ENCODE measurements at places on chromosomes 3 and 15. TPM values are rescaled to one million over a fixed set of nuclear protein-coding genes. Genes with fewer than 3 reads are reported as not detected.
A peak's percentile ranks its signal among the peaks of the same experiment; 100 is the strongest.

DNA sequence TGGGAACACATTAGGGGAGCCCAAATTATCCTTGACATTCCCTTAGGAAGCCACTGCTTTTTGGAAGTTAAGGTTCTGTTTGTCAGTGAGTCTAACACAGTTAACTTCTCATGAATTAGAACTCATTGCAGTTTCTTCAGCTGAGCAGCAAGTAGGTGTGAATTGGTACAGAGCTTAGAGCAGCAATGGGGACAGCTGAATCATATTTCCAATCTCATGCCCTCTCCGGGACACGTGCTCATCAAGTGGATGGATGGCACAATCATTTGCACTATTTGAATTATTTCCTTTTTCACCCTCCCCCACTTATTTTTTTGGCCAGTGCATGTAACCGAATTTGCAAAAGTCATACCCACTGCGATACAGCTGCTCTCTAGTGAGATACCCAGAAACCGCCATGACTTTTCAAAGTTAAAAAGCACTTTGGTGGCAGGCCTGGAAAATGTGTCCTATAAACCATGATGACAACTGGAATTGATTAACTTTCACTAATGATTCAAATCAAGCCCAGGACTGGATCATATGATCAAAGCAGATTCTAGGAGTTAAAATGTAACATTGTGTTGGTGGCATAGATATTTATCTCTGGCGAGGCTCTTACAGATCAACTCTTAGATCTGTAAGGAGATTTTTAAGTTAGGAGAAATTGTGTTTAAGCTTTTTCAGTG lies 76.4 kb downstream of the EBLN2 start:
- no peak for DNase-seq

- DNase-seq = peak; percentile 37
Measured at GRCh38 chr3:190701096-190701532, 161.4 kb downstream of the GMNC start.

- DNase-seq = no peak
Measured at GRCh38 chr15:52104532-52105004, 8.0 kb downstream of the BCL2L10 start.

DNA sequence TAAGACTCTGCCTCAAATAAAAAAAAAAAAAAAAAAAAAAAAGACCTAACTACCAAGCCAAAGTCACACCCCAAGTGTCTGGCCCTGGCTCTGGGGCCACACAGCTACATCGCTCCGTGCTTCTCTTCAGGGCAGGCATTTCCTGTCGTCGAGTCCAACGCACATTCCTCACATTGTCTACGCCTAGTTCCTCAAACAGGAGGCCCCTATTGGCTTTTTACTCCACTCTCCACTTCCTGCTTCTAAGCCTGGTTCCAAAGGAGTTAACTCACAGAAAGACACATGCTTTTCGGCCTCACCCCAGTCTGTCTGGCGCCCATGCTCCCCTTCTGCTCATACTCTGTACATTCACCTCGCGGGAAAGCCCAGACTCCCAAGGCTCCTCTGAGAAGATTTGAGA lies 28.8 kb downstream of the KNG1 start:
- peak; percentile 42 for DNase-seq

GRCh38 chr3:76372497-76372896 lies 587.1 kb upstream of the ZNF717 start:
- no peak for DNase-seq

GRCh38 chr3:29694783-29695182 lies 413.9 kb downstream of the RBMS3 start:
- DNase-seq = peak; percentile 84

DNA sequence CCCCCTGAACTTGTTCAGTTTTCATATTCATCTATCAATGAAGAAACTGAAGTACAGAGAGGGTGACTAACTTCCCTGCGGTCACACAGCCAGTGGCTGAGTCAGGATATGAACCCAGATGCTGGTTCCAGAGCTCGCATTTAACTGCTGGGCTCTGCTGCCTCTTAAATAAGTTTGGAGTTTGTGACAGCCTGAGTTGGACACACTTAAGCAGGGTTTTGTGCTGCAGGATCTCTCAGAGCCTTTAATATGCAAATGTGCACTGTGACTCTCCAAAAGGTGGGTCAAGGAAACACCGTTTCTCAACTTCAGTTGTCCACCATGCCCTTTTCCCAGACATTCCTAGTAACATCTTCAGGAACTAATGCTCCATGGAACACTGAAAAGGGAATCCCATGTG lies 45.8 kb downstream of the EBLN2 start:
- DNase-seq = no peak

Gene LSAMP
- total RNA-seq = not detected

Gene IL17RE
- 0.13 TPM for total RNA-seq

DNA sequence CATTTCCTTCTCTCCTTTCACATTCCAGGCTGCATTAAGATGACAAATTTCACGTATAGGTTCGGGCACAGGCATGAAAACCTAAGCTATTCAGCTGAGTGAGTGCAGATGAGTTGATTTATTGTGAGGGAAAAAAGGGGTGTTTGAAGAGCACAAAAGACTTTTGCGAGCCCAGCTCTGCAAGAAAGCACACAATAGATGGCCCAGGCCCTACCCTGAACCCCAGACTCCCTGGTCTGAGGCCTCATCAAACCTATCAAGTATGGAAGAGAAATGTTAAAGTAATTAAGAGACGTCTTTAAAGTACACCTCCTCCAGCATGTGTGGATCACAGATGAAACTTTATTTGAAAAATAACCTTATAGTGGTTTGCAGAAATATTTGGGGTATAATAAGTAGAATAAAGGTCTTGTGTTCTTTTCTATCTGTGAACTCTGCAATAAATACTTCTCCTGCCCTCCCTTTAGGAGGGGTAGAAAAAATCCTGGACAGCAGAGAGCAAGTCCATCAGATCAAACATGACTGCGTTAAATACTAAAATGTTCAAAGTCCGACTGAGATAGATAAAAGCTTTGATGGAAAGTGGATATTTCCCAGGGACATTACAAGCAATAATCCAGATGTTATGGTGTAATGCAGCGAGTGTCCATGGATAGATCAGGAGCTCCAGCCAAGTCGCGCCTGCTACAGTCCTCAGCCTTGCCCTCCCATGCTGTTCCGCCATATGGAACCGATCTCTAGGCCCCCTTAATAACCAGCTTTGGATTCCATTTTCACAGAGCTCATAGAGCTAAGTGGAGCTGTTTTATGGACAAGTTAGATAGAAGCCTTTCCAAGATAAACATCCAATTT lies 121.5 kb downstream of the MCTP2 start:
- DNase-seq = no peak

DNA sequence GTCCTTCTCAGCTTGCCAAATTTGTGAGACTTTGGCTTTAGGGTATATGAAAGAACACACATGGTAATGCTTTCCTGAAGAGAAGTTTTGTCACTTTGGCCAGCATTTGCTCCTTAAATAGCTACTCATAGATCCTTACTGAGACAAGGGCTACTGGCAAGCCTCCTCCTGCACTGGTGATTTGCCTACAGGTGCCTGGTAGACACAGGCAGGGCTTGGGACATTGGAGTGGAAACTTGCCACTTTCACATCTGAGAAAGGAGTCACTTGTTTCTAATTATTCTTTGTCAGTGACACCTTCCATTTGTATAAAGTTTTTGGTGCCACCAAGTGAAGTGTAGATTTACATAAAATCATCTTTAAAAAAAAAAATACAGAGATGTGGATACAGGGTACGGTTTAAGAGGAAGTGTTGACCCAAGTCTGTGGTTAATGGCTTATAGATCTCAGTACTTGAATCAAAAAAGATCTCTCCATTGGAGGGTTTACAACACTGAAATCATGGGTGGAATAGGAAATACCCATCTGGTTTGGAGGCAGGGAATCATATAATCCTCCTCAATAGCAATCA lies 132.8 kb upstream of the GADL1 start:
- DNase-seq = no peak

- no peak for DNase-seq
Measured at GRCh38 chr15:68319997-68320396, 42.5 kb downstream of the FEM1B start.

- DNase-seq = no peak
Measured at GRCh38 chr15:28265334-28266019, 56.5 kb downstream of the HERC2 start.

Gene FBXO40
- total RNA-seq = not detected

GRCh38 chr15:76576523-76577279 lies 240.1 kb downstream of the ISL2 start:
- peak; percentile 16 for DNase-seq

GRCh38 chr3:23537101-23537551 lies 268.6 kb upstream of the UBE2E1 start:
- DNase-seq = no peak

DNA sequence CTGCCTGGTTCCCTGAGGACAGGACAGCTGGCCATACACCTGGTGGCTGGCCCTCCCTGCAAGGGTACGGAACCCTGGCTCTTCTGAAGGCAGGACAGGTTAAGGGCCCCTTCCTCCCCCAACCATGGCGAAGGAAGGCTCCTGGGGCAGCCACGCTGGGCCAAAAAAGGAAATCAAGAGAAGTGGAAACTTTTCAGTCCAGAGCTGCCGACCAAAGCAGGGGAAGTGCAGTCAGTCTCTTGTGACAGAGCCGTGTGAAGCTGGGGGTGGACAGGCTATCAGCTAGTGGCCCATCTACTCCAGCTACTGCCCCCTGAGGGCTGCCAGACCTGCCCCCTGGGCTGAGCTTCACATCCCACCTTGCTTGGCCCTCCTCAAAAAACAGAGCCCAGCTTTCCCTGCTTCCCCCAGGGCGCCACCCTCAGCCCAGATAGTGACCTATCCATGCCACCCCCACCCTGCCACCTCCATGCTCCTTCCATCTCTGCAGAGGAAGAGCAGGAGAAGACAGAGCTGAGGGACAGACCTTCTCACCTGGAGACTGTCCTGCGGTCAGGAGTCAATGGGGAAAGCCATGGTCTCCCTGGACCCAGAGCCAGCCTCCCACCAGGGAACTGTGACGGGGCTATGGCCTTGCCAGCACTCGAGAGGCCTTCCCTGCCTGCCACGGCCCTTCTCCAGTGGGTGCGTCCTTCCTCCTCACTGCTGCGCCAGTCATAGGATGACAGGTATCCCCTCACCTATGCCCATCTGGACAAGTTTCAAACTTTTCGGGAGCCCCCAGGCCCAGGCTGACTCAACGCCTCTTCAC lies 4.6 kb downstream of the SEMA7A start:
- DNase-seq = no peak

GRCh38 chr15:43981576-43981975 lies 154.8 kb downstream of the WDR76 start:
- no peak for DNase-seq

Gene UCN2
- not detected for total RNA-seq

DNA sequence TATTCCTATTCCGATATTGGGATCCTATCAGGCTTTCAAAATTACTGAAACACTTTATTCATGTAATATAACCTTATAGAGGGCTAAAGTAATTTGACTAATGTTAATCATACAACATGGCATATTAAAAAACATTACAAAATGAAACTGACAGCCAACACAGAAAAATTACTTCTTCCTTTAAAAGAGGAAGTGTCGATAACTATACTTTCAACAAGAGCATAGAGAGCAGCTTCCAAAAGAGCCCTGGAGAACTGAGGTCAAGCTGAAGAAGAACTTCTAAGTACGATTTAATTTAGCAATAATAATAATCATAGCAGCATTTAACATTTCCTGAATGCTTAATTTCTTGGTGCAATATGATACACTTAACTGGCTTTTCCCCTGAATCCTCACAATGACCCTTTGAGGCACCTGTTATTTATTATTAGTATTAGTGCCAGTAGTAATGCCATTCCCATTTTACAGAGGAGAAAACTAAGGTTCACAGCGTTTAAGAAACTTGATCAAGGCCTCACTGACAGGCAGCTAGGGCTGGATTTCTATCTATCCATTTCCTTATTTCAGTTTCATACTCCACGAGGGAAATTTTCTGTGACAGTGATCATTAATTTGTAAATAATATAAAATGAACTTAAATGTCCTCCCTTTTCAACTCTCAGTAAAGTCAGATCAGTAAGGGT lies 181.6 kb downstream of the CFAP20DC start:
- DNase-seq = no peak

DNA sequence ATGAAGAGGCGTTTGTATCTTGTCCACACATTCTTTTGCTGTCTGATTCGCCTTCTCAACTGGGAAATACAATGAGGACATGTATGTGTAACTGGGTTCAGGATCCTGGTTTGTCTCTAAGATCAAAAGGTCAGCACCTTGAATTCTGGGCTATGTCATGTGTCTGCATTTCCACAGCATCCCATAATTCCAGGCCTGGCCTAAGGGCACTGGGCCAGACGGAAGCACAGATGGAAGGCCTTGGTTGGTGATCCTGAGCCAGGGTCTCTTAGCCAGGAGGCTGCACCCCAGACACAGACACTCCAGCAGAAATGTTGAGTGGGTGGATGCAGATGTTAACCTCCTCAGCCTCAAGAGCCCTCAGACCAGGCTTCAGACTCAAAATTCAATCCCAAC lies 23.7 kb upstream of the HERC1 start:
- no peak for DNase-seq

DNA sequence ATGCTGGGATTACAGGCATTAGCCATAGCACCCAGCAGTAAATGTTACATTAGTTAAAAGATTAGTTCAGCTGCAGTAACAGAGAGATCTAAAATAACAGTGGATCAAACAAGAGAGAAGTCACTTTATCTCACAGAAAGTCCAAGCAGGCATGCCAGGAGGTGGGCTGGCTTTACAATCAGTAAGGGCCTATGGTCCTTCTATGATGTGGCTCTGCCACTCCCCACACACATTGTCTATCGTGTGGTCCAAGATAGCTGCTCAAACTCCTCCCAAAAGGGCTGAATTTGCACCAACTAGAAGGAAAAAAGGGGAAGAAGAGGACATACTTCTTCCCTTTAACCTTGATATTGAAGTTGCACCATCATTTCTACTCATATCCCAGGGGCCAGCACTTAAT lies 4.6 kb upstream of the RUVBL1 start:
- no peak for DNase-seq

DNA sequence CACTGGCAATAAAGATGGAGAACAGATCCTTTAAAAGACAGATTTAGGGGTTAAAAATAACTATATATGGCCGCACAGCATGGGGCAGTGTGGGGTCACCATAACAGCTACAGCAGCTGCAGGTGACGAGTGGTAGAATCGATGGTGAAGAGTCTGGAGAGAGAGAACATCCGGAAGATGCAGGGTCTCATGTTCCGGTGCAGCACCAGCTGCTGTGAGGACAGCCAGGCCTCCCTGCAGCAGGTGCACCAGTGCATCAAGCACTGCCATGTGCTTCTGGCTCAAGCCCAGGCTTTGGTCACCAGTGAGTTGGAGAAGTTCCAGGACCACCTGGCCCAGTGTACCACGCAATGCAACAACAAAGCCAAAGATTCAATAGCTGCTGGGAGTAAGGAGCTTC lies 93.7 kb upstream of the IMPG2 start:
- DNase-seq = no peak

DNA sequence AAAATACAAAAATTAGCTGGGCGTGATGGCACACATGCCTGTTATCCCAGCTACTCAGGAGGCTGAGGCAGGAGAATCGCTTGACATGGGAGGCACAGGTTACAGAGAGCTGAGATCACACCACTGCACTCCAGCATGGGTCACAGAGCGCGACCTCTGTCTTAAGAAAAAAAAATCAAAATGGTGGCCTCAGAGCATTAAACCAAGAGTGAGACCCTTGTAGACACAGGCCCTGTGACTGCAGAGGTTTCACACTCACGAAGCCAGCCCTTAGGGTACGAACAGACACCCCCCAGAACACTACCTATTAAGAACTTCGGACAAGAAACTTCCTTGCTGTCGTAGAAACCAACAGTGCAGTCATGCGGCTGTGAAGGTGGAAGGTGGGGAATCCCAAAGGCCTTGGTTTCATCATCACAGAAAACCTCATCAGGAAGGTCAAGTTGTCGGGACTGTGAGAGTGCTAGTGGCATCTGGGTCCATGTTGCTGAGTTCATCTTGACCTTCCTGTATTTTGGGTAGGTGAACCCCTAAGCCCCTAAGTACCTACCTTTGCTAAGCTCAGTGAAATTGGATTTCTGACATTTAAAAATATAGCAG lies 4.8 kb upstream of the PDE8A start:
- no peak for DNase-seq

All from dermis microvascular lymphatic vessel endothelial cell (primary cell).